Heart left ventricle (tissue), 16 donors: ENCODE measurements at places on chromosomes 16 and 17.
A peak's percentile ranks its signal among the peaks of the same experiment; 100 is the strongest.

DNA sequence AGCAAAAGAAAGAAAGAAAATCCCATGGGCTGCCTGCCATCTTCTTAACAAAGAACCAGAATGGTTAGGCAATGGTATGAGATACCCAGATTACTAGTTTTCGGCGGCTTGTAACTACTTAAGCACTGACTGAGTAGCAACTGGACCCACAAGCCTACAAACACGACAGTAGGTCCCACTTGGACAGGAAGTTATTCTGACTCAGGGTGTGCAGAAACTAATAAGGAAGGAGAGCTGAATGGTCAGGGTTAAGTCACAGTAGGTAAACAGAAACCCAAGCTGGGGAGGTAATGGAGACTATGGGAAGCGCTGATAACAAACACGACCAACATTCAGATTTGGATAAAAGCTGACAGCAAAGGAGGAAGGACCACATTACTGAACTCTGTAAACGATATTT, 10.4 kb upstream of the HLF start:
- DNase-seq: no peak

GRCh38 chr17:37179893-37180292, 195.9 kb upstream of the C17orf78 start:
- no peak for DNase-seq

GRCh38 chr17:76382803-76383545, 1.4 kb upstream of the SPHK1 start:
- DNase-seq: peak; percentile 71

DNA sequence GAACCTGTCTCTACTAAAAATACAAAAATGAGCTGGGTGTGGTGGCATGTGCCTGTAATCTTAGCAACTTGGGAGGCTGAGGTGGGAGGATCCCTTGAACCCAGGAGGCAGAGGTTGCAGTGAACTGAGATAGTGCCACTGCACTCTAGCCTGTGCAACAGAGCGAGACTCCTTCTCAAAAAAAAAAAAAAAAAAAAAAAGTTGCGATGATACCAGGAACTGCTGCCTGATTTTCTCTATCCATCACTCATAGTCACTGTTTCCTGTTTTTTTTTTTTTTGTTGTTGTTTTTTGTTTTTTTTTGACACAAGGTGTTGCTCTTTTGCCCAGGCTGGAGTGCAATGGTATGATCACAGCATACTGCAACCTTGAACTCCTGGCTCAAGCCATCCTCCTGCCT, 59.2 kb downstream of the ABCC1 start:
- DNase-seq: no peak

GRCh38 chr17:50425682-50426471, at the start of gene ACSF2:
ACSF2 (plus strand) TSS chr17:50426218; CDS start chr17:50426262, 44 bp downstream.
- peak; percentile 87 for DNase-seq

- DNase-seq: no peak
Observed at GRCh38 chr16:24737916-24738594, 8.6 kb downstream of the TNRC6A start.

DNA sequence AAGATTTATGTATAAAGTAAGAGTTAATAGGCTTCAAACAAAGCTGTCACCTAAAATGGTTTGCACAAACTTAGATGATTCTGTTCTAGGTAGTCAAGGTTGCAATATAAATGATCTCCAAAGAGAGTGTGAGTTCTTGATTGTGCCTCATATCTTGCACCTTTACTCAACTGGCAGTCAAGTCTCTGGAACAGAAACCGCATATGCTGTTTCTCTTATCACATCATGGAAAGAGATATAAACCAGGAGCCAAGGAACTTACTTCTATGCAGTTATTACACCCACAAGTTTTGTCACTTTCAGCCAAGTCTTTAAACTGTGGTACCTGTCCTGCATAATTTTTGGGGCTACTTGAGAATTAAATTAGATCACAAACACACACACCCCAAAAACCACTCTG, 5.2 kb downstream of the SSH2 start:
- DNase-seq: no peak

DNA sequence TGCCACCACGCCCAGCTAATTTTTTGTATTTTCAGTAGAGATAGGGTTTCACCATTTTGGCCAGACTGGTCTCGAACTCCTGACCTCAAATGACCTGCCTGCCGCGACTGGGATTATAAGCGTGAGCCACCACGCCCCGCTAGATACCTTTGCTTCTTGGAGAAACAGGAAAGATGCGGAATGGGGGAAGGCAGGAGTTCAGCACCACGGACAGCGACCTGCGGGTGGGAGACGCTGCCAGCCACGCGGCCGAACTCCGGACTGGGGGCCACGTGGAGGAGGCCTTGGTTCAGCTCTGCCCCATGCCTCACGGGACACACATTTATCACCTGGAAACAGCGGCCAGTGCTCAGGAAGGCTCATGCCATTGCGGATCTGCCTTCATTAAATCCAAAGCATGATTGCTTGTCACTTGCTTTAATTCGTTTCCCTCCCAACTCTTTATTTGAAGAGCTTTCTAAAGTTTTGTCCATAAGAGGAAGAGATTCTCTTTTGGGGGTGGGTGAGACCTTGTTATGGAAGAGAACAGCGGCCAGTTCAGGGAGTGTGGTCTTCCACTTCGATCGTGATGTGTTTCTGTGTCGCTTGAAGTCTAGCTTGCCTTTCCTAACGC, 219.9 kb downstream of the ENGASE start:
- DNase-seq: peak; percentile 61

DNA sequence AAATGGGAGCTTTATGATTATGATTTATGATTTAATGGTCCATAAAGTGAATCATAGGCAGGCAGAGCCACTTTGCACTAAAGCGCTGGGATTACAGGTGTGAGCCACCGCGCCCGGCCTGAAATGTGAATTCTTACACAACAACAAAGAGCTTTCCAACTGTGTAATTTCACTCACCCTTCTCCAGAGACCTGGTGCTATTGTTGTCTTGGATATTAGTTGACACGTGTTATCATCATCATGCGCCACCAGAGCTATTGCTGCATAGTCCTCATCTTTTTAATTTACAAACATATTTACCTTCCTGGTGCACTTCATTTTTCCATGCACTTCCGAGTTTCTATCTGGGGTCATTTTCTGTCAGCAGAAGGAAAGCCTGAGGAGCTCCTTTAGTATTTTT, 4.8 kb upstream of the UTS2R start:
- no peak for DNase-seq

- DNase-seq: no peak
Observed at GRCh38 chr17:55635253-55635914, 87.3 kb downstream of the TMEM100 start.

- DNase-seq: peak; percentile 53
Observed at GRCh38 chr16:920717-921116, 50.1 kb downstream of the LMF1 start.

GRCh38 chr17:16463358-16464302, 28.4 kb downstream of the LRRC75A start:
- peak; percentile 67 for DNase-seq

DNA sequence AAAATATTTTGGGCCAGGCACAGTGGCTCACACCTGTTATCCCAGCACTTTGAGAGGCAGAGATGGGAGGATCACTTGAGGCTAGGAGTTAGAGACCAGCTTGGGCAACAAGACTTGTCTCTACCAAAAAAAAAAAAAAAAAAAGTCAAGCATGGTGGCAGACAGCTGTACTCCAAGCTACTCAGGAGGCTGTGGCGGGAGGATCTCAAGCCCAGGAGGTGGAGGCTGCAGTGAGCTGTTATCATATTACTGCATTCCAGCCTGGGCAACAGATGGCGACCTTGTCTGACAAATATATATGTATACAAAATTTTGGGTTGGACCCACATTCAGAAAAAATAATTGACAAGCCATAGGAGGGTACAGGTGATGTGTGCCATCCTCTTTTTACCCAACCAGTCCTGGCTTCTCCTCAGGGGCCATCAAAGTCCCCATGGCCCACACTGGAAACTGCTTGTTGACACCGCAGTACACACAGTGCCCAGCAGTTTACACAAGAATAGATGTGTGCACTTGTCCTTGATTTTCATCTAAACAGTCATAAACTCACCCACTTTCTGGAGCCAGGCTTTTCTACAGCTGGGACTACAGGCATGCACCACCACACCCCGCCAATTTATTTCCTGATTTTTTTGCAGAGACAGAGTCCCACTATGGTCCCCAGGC, 1.7 kb downstream of the CES2 start:
- DNase-seq: no peak

DNA sequence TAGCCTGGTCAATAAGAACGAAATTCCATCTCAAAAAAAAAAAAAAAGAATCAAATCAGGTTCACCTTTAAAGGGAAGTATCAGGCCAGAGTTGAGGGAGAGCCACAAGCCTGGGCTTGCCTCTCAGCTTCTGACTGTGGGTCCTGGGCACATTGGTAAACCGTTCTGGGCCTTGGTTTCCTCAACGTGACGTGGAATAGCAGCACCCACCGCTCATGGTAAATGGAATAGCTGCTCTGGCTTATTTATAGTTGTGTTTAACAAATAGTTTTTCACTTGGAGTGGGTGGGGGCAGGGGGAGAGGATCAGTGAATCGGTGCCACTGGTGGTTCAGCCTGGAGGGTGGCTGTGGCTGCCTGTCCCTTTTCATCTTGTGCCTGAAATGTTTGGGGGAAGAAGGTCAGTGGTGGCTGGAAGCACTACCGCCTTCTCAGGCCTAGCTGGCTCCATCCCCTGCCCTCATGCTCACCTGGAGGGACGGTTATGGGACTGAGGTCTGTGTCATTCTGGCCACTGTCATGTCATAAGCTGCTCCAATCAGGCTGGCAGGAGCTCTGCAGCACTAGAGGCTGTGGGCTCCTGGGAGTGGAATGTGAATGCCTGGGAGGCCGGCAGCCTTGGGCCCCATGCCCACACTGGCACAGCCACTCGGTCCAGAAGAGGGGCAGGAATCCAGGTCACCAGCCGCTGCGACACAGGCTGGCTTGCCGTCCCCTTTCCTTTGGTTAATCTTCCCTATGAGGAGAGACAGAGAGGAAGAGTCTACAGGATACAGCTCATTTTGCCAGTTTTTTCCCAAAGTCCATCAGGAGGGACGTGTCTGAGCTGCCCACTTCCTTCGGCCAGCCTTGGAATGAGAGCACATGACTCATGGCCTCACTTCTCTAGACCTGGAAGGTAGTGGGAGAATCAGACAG, 27.0 kb downstream of the CCR7 start:
- DNase-seq: peak; percentile 89

- no peak for DNase-seq
Observed at GRCh38 chr17:164303-165235, 16.9 kb downstream of the DOC2B start.

DNA sequence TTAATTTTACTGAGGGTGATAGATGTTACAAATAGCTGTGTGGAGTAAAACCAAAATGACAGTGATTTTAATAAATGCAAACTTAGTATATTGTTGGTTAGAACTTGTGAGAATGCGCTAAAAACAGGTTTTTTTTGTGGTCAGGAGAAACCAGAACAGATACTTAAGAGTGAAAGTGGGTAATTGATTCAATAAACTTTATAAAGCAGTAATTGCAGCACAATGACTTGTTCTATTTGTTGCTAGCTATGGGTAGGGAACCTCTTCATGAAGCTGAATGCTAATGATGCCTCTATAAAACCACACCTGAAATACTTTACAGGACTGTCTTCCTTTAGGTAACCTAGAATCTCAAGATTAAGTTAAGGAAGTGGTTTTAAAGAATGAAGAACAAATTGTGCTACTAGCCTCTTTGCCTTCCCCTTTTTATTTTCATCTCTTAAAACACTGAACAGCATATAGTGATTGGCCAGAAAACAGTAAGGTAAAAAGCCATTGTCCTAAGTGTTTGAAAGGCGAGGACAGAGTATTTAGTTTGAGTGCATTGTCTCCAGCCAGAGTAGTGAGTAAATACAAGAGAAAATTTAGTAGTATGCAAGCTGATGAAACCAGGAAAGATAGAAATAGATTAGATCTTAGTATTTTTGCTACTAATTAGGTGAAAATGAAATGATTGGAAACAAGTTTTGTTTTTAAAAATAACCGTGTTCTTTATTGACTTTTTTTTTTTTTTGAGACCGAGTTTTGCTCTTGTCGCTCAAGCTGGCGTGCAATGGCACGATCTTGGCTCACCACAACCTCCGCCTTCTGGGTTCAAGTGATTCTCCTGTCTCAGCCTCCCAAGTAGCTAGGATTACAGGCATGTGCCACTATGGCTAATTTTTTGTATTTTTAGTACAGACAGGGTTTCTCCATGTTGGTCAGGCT, 6.0 kb downstream of the GGNBP2 start:
- no peak for DNase-seq

GRCh38 chr17:9346296-9346926, 229.2 kb downstream of the STX8 start:
- no peak for DNase-seq

DNA sequence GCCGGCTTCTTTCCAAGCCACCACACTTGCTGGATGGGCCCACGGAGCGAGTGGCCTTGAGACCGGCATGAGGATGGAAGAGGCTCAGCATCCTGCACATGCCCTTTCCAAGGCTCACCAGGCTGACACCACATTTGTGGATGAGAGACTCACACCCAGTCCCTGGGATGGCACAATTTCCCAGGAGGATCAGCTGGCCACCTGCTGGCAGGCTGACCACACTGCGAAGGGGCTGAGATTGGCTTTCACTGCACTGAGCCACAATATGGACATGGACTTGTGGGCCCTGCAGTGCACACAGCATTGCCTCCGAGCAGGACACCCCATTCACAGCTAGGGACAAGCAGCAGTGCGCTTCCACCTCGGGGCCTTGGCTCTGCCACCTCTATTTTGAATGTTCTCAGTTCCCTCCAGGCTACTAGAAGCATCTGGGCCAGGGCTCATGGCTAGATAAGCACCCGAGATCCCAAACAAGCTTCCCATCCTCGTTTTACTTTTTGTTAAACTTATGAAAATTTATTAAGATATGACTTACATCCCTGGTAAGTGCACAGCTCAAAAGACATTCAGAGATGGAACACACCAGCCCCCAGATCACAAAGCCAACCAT, 25.3 kb upstream of the KSR1 start:
- no peak for DNase-seq

GRCh38 chr16:2702871-2703745, 16.9 kb downstream of the PRSS27 start:
- peak; percentile 74 for DNase-seq

- DNase-seq: no peak
Observed at GRCh38 chr17:7392696-7393612, 1.4 kb downstream of the PLSCR3 start.

DNA sequence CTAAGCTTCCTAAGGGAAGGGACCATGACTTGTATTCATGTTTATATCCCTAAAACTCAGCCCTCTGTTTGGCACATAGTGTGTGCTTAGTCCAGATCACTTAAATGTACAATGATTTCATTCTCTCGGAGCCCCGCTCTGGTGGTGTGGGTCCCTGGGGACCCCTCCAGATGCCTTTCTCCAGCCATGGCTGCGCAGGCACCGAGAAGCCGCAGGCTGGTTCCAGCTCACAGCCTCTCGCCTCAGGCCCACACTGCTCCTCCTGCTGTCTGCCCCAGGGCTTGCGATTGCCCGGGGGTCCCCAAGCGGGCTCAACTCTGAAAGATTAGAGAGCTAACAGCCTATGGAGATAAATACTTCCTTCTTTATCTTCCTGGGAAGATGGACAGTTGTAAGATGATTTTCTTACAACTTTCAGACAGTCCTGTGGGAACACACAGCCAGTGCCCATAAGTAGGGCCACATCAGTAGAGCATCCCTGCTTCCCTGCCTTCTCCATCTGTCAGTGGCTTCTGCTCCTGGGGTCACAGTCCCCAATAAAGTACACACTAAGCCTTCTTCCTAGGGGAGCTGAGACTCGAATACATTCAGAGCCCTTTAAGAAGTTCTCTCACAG, 66.2 kb downstream of the CENPV start:
- peak; percentile 22 for DNase-seq

- DNase-seq: peak; percentile 64
Observed at GRCh38 chr17:81388612-81389367, 6.5 kb upstream of the BAHCC1 start.
